ENCODE measurements at places on chromosomes 13 and 19.

DNA sequence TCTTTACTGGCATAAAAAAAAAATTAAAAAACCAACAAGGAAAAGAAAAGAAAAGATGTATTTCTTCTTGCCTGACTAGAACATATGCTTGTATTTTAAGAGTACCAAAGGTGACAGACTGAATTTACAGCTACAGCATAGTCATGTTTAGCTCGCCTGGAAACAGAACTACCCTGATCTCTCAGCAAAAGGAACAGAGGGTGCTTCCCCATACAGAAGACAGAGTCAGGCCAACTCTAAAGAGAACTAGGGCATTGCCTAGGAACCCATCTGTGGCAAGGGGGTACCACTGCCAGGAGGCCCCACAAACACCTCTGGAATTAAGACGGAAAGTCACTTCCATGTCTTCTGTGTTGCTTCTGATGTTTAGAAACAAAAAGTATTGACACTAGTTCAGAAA, 252.1 kb upstream of the STARD13 start:
- no peak for DNase-seq

- no peak for DNase-seq
These were observed 81.6 kb upstream of the ARGLU1 start for GRCh38 chr13:106649495-106649894.

DNA sequence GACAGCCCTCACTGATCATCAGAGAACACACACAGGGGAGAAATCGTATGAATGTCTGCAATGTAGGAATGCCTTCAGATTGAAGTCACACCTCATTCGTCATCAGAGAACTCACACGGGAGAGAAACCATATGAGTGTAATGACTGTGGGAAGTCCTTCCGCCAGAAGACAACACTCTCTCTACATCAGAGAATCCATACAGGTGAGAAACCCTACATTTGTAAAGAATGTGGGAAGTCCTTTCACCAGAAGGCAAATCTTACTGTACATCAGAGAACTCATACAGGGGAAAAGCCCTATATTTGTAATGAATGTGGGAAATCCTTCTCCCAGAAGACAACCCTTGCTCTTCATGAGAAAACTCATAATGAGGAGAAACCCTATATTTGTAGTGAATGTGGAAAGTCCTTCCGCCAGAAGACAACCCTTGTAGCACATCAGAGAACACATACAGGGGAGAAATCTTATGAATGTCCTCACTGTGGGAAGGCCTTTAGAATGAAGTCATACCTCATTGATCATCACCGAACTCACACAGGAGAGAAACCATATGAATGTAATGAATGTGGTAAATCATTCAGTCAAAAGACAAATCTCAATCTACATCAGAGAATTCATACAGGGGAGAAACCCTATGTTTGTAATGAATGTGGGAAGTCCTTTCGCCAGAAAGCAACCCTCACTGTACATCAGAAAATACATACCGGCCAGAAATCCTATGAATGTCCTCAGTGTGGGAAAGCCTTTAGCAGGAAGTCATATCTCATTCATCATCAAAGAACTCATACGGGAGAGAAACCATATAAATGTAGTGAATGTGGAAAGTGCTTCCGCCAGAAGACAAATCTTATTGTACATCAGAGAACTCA, 32.5 kb downstream of the ZNF567 start:
- peak; percentile 1 for DNase-seq

GRCh38 chr19:40147338-40147692, 43.9 kb upstream of the MAP3K10 start:
- no peak for DNase-seq

DNA sequence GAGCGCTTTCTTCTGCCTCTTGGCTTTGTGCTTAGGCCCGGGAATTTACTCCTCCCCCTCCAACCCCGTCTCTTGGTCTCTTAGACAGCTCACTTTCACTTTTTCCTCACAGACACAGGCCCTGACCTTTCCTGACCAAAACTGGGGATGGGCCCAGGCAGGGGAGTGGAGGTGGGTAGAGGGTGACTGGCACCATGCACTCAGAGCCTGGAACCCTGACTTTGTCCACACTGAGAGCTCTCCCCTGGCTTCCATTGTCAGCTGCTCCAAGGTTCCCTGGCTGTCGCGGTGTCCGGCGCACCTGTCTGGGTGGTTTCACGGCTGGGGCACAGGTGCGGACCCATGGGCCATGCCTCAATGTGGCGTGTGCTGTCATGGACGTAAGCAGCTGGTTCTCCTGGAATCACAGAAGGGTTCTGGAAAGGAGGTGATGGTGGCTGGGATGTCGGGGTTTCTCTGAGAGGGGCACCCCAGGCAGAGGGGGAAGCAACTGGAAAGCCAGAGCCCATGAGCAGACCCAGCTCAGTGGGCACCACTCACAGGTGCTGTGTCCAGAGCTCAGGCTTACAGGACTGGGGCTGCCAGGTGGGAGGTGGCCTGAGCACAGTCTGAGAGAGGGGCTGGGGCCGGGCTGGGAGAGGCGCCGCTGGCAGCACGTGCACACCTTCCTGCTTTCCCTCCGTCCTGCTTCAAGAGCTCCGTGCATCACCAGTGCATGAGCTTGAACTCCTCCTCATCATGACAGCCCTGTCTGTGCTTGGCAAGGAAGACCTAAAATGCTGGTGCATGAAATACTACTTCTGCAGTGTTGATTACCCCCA, 28.0 kb upstream of the C1QTNF9 start:
- no peak for DNase-seq

- DNase-seq = no peak
These were observed 14.5 kb downstream of the STARD13 start for GRCh38 chr13:33270895-33271538.

DNA sequence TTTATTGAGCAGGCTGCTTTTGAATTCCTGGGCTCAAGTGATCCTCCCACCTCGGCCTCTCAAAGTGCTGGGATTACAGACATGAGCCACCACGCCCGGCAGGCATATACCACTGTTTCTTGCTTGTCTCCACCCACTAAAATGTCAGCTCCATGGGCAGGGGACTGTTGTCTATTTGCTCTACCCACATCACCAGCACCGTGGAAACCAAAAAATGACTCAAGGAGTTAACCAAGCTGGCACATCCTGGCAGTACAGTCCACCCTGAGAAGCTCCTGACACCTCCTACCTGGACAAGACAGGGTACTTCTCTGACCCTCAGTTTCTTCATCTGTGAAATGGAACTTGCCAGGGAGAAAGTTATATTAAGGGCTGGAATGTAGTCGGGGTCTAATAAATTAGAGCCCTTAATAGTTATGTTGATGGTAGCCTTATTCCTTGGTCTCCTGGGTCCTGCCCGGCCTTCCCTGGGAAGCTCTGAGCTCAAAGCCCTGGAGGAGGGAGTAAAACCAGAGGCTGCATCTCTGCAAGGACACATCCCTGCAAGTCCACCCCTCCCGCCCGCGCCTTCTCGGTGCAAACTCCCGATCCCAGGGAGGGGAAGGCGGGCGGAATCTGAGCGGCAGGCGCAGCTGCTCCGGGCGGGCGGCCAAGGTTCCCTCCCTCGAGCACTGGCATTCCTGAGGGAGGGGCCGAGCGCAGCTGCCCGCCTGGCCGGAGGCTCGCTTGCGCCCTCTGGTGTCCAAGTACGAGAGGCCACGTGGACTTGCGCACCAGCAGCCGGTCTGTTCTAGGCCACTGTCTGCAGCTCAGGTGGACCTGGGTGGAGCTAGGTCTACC, 14.1 kb downstream of the RDH8 start:
- DNase-seq = peak; percentile 86

DNA sequence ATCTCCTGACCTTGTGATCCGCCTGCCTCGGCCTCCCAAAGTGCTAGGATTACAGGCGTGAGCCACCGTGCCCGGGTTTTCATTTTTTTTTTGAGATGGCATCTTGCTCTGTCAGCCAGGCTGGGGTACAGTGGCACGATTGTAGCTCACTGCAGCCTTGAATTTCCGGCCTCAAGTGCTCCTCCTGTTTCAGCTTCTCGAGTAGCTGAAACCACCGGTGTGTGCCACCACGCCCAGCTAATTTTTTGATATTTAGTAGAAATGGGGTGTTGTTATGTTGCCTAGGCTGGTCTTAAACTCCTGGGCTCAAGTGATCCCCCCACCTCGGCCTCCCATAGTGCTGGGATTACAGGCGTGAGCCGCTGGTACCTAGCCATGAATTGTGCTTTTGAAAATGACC, 5.9 kb downstream of the ADAT3 start:
- DNase-seq = no peak

GRCh38 chr19:8209462-8210378, 550 bp downstream of the CERS4 start:
- DNase-seq = peak; percentile 41

DNA sequence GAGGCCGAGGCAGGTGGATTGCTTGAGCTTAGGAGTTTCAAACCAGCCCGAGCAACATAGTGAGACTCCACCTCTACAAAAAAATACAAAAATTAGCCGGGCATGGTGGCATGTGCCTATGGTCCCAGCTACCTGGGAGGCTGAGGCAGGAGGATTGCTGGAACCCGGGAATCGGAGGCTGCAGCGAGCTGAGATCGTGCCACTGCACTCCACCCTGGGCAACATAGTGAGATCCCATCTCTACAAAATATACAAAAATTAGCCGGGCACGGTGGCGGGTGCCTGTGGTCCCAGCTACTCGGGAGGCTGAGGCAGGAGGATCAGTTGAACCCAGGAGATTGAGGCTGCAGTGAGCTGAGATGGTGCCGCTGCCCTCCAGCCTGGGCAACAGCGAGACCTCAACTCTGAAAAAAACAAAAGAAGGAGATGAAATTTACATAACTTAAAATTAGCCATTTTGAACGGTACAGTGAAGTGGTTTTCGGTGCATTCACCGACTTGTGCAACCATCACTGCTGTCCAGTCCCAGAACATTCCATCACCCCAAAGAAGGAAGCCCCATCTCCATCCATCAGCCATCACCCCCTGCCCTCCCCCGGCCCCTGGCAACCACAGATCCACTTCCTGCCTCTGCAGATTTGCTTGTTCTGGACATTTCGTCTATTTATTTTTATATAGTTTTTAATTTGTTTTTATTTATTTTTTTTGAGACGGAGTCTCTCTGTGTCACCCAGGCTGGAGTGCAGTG, 1.6 kb upstream of the AZU1 start:
- no peak for DNase-seq

- no peak for DNase-seq
These were observed 10.8 kb downstream of the PPP1R12C start for GRCh38 chr19:55106591-55106990.

- no peak for DNase-seq
These were observed 732 bp upstream of the DCLK1 start for GRCh38 chr13:36131931-36132297.

GRCh38 chr19:43798546-43799409, 3.5 kb downstream of the LYPD5 start:
- peak; percentile 7 for DNase-seq

- peak; percentile 42 for DNase-seq
These were observed 46.7 kb downstream of the NOTCH3 start for GRCh38 chr19:15154002-15154612.

- peak; percentile 69 for DNase-seq
These were observed 130.1 kb downstream of the SLITRK1 start for GRCh38 chr13:83752141-83752540.

DNA sequence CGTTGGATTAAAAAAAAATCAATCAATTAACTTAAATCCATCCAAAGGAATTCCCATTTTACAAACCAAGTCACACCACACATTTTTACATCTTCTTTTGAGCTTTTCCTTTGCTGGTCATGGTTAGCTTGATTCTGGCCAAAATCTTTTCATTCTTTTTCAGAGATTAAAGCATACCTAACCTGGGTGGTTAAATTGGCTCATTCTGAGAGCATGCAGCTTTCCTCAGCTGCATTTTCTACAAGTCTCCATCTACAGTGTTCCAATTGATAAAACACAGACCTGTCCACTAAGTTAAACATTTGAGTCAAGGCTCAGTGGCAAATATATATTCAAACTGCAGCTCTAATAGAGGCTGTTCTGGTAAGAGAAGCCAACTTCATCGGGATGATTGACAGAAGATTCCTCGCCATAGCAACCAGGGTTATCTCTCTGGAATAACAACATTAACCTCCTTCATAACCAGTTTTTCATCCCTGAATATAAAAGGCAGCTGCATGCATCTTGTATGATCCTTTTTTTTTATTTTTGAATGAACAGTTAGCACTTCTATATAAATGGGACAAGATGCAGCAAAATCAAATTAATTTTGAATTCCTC, 106.2 kb downstream of the DNAJC15 start:
- DNase-seq = no peak
